ENCODE measurements at places on chromosomes 12 and 14.

- DNase-seq: no peak
Measured at GRCh38 chr12:62714181-62714773, 220.7 kb downstream of the PPM1H start.

GRCh38 chr12:49947593-49948226, 2.8 kb upstream of the AQP2 start:
- no peak for DNase-seq

- DNase-seq: no peak
Measured at GRCh38 chr14:105203057-105203531, 22.0 kb upstream of the NUDT14 start.

DNA sequence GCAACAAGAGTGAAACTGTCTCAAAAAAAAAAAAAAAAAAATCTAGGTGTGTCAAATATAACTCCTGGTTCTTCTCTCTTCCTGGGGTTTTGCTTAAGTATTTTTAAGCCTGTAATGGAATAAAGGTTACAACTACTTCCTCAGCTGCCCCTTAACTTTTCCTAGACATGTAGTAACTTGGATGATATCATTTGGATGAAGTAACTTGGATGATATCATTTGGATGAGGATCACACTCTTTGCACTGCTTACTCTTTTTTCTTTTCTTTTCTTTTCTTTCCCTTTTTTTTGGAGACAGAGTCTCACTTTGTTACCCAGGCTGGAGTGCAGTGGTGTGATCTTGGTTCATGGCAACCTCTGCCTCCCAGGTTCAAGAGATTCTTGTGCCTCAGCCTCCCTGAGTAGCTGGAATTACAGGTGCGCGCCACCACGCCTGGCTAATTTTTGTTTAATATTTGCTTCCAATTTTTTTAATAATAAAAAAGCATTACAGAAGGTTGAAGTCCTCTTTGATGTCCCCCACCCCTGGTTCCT, 775 bp upstream of the FAM186A start:
- no peak for DNase-seq

DNA sequence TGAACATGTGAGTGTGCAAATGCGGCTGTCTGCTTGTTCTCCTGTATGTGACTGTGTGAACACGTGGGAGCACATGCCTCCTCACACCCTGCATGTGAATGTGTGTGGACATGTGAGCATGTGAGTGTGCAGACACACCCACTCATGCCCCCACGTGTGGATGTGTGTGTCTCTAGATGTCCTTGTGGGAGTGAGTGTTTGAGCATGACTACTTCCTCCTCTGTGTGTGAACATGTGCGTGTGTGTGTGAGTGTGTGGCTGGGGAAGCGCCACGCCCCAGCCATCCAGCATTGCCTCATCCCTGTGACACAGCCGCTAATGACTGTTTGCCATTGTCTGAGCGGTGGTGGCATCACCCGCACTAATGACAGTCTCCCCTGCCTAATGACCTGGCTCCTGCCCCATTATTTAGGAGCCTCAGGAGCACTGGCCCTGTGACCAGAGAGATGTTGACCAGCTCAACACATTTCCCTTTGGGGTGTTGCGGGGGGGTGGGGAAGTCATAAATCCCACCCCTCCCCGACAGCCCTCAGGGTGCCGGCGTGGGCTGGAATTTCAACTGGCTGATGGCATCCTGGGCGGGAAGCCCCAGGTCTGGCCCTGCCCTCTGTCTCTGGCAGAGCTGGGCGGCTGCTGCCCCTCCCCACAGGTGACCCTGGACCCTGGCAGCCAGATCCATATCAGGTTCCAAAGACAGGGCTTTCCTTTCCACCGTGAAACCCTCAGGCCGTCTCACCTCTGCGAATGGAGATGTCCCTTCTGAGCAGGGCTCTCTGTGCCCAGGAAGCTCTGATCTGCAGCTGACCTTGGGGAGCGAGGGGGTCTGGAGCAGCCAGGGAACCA, 11.5 kb upstream of the KRT80 start:
- DNase-seq: no peak
